ENCODE measurements at places on chromosomes 6 and 20.

GRCh38 chr6:27806981-27807440 lies 105.2 kb downstream of the OR2B2 start:
- no peak for DNase-seq

DNA sequence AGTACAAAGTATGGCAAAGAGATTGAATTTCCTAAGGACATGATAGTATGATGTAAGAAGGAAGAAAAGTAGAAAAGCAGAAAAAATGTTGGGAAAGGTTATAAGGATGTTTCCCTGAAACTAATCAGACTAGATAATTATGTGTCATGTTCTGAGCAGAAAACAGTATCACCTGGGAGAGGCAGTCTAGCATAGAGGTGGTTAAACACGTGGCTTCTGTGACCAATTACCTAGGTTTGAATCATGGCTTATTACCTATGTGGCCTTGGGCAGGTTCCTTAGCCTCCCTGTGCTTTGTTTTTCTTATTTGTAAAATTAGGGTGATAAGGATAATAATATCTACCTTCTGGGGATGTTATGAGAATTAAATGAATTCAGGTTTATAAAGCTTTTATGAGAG lies 38.0 kb downstream of the SCGN start:
- DNase-seq: no peak

DNA sequence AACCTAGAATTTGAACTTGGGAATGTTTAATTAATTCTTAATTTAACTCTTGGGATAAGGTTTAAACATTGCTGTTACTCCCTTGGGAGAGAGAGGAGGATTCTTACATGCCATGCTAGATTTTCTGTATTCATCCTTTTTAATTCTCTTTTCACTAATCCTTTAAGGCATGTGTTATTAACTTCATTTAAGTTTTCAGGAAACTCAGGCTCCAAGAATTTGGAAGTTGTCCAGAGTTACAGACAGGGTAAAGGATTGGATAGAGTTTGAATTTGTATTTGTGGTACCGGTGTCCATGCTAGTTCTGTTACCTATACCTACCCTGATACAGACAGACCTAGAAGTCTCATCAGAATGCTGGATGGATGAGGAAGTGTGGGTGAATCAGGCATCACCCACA lies 23.7 kb downstream of the DOK5 start:
- no peak for DNase-seq

DNA sequence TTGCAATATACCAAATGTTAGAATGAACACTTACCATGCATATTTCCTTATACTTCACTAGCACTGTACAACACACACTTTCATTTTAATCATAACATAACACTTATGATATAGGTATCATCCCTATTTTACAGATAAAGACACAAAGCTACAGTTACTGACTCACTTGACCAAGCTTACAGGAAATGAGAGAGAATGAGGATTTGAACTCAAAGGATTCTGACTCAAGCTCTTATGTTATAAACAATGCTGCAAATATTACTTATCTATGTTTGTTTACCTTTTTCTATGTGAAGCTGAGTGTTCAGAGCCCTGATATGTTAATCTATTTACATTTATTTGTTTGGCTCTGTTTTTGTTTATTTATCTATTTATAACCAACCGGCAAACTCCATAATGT lies 245.4 kb downstream of the PTPRK start:
- no peak for DNase-seq

- DNase-seq: no peak
These were observed 58.6 kb downstream of the TMEM242 start for GRCh38 chr6:157264701-157265100.

Data from activated T-helper 1 cell treated with Interleukin-2 at 50 U/mL for 16 hours (primary cell).